Frontal cortex (tissue), 4 donors: ENCODE measurements at places on chromosomes 4 and X. TPM values are rescaled to one million over a fixed set of nuclear protein-coding genes. Genes with fewer than 3 reads are reported as not detected.

The SHROOM3 gene
- 9.8 TPM for total RNA-seq

DNA sequence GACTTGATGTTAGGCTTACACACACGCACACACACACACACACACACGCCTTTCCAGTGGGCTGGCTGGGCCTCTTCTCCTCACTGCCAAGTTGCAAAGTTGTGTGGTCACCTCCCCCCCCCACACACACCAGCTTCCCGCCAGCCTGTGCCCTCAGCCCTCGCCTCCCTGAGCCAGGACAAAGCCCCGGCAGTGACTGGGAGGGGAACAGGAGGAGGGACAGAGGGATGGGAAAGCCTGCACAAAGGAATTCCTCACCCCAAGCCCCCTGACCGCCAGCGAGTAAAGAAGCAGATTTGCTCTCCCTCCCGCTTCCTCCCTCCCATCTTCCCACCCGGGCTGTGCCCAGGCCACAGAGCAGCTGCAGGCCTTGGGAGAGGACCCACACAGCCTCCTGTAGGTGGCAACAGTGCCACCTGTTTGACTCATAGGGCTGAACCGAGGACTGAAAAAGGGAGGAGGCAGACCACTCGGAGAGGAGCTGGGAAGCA is at the start of gene GDPD2:
Gene GDPD2, plus strand, starts transcription at position 464 of the 491 bp plus-strand sequence. CDS start 1,671 bp downstream, outside the sequence.
- DNase-seq, result no peak

GRCh38 chrX:99308302-99308701 is 1101.8 kb downstream of the PCDH19 start:
- DNase-seq, result no peak

- no peak for DNase-seq
These were observed 653.9 kb upstream of the MAGEB2 start for GRCh38 chrX:29561417-29561816.

DNA sequence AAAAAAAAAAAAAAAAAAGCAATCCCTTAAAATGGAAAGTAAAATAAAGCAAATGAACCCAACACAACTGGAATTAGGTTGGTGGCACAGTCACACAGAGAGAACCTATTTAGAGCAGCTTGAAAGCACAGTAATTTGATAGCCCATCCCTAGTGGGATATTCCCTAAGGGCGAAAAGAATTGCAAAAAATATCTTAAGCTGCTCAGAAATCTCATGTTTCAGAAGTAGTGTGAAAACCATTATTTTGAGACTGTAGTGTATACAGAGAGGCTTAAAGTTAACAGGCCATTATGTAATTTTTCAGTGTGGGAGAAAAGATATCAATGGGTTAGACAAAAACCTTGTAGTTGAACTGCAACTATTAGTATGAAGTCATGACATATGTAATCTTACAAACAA is 40.0 kb upstream of the DHX15 start:
- DNase-seq, result no peak
